C1 segment of cervical spinal cord (tissue), 14 donors: ENCODE measurements at places on chromosomes 1 and 21.
A peak's percentile ranks its signal among the peaks of the same experiment; 100 is the strongest.

DNA sequence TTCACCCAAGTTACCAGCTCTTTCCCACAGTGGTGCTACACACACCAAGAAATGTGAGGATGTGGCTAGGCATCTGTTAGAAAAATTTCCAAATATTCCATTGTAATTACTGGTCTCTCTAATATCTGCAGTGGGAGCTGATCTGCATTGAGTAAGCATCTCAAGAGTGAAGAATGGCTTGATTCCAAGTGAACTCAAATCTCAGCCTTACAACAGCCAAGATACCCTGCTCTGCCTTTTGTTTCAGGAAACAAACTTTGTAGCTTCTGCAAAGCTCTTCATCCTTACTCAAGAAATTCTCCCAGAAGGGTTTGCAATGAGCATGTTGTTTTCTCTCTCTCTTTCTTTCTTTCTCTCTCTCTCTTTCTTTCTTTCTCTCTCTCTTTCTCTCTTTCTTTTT, 181.1 kb downstream of the FCRL5 start:
- DNase-seq: no peak

DNA sequence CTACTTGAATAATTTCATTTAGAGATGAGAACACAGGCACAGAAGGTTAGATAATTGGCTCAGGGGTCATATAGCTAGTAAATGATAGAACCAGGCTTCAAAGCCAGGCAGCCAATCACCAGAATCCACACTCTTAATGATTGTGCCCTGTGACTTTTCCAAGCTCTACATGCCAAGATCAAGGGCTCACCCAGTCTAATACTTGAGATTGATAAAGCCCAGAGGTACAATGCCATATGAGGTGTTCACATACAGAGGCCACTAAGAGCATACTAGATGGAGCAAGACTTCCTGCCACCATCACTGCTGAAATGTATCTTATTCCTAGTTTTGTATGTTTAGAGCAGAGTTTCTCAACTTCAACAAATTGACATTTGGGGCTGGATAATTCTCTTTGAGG, 40.9 kb upstream of the MCOLN3 start:
- DNase-seq: no peak

- no peak for DNase-seq
Observed at GRCh38 chr1:86906419-86906818, 7.5 kb downstream of the SELENOF start.

GRCh38 chr1:232992227-232992626, 41.8 kb downstream of the NTPCR start:
- DNase-seq: no peak

GRCh38 chr1:153963030-153963849, at the start of gene SLC39A1:
TSS of gene SLC39A1 (minus strand) at chr1:153963537. CDS start at chr1:153962715, 822 bp downstream.
- peak; percentile 93 for DNase-seq

- DNase-seq: no peak
Observed at GRCh38 chr1:247274605-247275256, 18.9 kb downstream of the VN1R5 start.

- no peak for DNase-seq
Observed at GRCh38 chr1:185398599-185398998, 81.6 kb upstream of the IVNS1ABP start.

- DNase-seq: no peak
Observed at GRCh38 chr1:12078938-12079861, 16.1 kb downstream of the TNFRSF8 start.

GRCh38 chr1:189803364-189803763, 674.3 kb downstream of the BRINP3 start:
- no peak for DNase-seq

GRCh38 chr1:226026833-226027232, 27.7 kb upstream of the SDE2 start:
- DNase-seq: no peak

DNA sequence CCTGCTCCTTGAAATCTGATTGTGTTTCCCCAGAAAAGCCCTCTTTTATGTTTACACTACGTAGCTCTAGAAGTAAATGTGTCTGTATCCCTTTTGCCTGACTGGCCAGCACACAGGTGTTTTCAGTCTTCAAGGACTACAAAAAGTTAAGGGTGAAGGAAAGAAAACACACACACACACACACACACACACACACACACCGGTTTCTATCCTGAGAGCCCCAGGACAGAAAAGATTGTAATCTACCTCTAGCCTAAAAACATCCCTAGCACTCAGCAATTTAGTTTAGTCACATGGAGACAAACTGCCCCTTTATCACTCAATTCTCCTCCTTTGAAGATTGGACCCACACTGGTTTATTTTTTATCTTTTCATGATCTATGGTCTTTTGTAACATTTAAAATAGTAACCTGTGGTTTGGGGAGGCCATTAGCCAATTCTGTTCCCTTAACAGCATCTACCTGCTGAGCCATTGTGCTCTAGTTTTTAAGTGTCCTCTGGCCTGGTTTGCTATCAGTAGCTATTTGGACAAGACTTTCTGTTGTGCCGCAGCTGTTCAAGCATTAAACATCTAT, 15.8 kb upstream of the TRIM45 start:
- DNase-seq: no peak

GRCh38 chr1:66982561-66983260, 57.9 kb downstream of the MIER1 start:
- no peak for DNase-seq

- no peak for DNase-seq
Observed at GRCh38 chr1:41728403-41729202, 190.1 kb downstream of the HIVEP3 start.

GRCh38 chr1:52365071-52365745, 797 bp downstream of the CC2D1B start:
- peak; percentile 30 for DNase-seq

GRCh38 chr1:82792151-82792550, 991.4 kb downstream of the ADGRL2 start:
- DNase-seq: no peak

- no peak for DNase-seq
Observed at GRCh38 chr21:29195981-29196669, 65.7 kb downstream of the MAP3K7CL start.

- DNase-seq: no peak
Observed at GRCh38 chr1:95278173-95279006, 44.4 kb downstream of the RWDD3 start.

DNA sequence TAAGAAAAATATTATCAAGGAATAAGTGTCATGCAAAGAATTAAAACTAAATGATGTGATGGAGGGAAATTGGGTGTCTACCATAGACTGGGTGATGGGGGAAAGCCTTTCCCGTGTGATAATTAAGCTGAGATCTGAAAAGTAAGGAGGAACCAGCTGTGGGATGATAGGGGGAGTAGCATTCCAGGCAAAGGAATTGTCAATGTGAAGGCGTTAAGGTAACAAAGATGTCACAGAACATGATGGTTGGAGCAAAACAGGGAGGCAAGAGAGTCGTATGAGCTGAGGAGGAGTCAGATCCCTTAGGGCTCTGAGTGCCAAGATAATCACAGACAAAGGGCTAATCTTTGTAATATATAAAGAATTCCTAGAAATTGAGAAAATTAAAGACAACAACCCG, 170.1 kb downstream of the CDC7 start:
- no peak for DNase-seq

DNA sequence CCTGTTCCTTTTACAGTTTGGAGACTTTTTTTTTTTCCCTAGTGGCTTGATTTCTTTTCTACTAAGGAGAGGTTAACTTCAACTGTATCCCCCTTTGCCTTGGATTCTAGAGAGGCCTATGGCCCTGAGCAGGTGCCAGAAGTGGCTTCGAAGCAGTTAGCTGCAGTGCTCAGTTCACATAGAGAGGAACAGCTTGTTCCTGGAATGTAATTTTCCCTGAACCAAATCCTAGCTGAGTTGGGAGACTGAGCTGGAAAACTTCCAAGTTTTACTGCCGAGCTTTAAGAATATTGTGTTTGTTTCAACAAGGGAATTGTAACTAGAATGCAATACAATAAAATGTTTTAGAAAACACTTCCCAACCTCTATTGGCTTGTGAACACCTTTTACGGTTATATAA, 17.5 kb downstream of the RD3 start:
- no peak for DNase-seq

DNA sequence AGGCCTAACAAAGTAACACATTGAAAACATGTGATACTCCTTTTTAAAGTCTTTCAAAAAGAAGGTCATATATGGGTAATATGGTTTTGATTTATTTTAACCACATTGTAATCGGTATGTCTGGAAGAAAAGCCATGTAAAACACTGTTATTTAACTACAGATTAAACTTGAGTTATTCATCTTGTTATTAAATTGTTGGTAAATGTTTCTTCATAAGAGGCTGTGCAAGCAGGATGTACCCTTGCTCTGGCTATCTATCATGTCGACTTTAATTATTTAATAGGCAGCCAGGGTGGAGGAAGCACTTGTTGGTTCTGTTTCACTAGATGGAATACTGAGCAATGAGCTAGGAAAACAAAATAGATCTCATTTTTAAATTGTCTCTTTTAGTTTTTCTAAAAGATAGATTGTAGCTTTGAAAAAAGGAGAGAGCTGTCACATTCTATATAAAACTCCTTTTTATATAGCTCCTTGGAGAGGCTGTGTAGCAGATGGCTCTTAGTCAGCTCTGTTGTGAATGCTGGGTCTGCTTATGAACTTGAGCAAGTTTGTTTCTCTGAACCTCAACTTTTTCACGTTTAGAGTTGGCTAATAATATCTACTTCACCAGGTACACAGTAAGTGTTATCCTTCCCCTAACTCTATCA, 39.5 kb downstream of the LRRC8B start:
- DNase-seq: no peak

GRCh38 chr21:44005593-44005992, 6.5 kb upstream of the TRAPPC10 start:
- no peak for DNase-seq

DNA sequence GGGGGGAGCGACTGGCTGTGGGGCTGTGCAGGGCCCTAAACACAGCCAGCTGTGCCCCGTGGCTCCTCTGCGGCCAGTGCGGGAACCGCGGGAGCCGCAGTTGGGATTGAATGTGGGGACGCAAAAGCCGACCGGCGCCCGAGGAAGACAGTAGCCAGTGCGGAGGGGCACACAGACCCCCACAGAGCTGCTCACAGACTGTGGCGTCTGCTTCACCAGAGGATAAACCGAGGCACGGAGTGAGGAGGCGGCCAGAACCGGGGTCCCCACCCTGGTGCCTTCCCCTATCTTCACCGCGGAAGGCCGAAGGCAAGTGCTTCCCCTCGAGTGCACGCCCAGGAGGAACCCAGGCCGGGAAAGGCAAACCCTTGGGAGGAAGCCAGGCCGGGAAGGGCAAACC, 8.7 kb upstream of the TMEM52 start:
- DNase-seq: no peak

DNA sequence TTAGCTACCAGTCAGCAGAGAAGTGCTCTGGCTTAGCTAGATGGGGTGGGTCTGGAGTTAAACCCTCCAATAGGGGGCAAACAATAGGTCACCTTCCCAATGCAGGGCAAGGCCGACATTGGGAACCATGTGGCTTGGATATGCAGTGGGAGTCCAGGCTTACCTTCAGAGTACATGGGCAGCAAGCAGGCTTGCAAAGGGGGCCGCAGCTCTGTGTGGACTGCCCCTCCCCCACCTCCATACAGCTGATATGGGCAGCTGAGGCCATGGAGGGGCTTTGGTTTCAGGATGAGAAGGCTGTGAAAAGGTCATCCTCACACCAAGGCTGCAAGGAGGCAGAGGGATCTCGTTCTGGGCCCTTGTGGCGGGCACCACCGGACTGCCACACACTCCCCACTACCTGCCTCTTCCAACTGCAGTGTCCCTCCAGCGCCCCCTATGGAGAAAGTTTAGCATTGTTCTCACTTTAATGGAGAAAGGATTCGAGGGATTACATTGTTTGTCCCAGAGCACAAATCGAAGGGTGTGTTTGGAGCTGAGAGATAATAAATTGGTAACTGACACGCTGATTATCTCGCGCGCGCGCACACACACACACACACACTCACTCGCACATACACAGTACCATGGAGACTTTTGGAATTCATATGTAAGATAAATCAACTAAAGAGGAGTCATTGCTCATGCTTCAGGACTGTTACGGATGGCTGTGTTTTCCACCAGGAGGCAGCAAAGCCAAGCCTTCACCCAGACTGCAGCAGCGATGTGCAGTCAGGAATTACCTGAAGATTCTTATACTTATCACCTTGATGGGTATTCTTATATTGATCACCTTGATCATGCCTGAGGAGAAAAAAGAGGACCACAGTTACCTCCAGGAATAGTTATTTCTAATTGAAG, 7.0 kb upstream of the SMCP start:
- no peak for DNase-seq

- DNase-seq: no peak
Observed at GRCh38 chr1:223704921-223705878, 7.1 kb upstream of the CAPN2 start.

- DNase-seq: no peak
Observed at GRCh38 chr1:88043834-88044233, 640.2 kb upstream of the PKN2 start.
